Transverse colon (tissue), 4 donors: ENCODE measurements at places on chromosomes 11 and 22. TPM values are rescaled to one million over a fixed set of nuclear protein-coding genes. Genes with fewer than 3 reads are reported as not detected.
A peak's percentile ranks its signal among the peaks of the same experiment; 100 is the strongest.

DNA sequence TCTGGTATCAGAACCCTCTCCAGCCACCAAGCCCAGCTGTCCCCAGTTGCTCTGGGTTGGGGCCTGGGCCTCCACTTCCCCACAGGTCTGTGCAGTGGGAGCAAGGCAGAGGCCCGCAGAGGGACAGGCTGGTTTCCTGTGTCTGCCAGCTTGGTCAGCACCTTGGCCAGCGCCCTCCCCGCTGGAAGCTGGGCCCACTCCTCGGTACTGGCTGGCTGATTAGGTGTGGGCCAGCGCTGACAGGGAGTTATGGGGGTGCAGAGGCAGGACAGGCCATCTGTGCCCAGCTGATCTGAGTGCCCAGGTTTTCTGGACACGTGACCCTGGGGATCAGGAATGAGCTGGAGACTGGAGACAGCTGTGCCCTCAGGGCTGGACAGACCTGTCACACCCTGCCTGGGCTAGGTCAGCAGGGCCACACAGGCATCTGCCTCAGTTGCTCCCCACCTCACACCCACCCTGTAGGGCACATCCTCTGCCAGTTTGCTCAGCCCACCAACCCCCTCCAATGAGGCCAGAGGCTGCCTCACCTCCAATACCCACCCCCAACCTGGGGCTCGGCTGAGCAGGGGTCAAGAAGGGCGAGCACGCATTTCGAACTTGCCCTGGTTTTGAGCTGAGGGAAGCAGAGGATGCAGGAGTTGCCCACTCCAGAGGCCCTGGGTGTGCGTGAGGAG, 175.3 kb downstream of the IGLL1 start:
- no peak for DNase-seq

- DNase-seq: no peak
These were observed 118.4 kb downstream of the KIAA1671 start for GRCh38 chr22:25070956-25071355.

GRCh38 chr11:1572197-1573076, at the start of gene DUSP8:
Gene DUSP8, minus strand, starts transcription at chr11:1572271. Its CDS starts 6,445 bp downstream, at chr11:1565826.
- DNase-seq: peak; percentile 95

- peak; percentile 10 for DNase-seq
These were observed 38.2 kb downstream of the FEZ1 start for GRCh38 chr11:125457814-125458343.

GRCh38 chr22:45916515-45916914, 60.4 kb downstream of the WNT7B start:
- no peak for DNase-seq

DNA sequence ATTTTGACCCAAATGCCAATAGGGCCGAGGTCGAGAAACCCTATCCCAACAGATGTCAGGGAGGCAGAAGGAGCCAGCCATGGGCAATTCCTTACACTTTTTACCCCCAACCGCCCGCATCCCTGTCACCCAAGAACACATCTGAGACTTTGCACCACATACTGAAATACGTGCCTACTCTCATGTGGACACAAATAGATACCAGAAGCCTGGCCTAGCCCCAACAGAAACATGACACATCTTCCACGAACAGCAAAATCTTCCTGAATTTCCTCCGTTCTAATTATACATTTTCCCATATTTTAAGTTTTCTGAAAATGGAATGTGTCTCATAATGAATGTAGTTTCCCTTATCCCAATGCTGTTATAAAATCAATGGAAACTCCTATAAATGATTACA, 64.7 kb downstream of the SLC1A2 start:
- DNase-seq: no peak

DNA sequence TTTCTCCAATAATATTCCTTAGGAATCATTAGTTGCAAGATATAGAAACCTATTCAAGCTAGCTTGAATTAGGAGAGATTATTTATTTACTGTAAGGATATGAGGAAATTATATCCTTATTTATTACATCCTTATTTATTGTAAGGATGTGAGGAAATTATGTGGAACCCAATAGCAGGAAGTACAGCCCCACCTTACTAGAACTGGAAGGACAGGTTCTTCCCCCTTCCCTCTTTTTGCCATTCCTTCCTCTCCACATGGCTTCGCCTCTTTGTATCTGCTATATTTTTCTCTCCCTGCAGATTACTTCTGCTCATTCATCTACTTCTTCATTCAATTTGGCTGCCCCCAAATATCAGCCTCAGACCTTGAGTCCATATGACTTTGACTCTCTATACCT, 49.5 kb upstream of the B3GNT6 start:
- DNase-seq: no peak

GRCh38 chr11:62600367-62601121, 1.1 kb downstream of the MTA2 start:
- no peak for DNase-seq

DNA sequence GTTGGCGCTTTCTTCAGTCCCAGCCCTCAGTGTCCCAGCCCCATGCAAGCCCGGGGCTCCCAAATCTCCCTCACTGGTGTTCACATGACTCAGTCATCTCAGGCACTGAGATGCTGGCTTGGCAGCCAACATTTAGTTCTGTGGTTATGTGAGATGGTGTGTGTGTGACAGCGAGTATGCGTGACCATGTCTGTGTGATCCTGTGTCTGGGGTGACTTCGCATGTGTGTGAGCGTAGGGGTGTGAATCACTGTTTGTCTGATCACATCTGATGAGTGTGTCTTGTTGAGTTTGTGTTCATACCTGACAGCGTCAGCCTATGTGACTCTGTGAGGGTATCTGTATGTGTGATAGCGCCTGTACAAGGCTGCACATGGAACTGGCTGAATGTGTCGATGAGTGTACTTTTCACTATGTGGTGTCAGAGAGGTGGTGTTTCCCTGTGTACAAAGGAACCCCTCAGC, 16.2 kb downstream of the CREB3L1 start:
- no peak for DNase-seq

DNA sequence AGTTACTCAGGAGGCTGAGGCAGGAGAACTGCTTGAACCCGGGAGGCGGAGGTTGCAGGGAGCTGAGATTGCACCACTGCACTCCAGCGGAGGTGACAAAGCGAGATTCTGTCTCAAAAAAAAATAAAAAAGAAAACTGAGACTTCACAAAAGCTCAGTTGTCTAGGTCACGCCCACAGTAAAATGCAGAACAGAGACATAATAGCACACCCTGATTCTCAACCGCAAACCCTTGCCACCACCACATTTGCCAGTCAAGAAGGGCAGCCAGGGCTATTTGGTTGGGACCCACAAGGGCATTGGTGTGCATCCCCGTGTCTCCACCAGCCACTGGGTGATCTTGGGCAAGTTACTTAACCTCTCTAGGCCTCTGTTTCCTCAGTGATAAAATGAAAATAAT, 25.4 kb downstream of the CREB3L1 start:
- no peak for DNase-seq

DNA sequence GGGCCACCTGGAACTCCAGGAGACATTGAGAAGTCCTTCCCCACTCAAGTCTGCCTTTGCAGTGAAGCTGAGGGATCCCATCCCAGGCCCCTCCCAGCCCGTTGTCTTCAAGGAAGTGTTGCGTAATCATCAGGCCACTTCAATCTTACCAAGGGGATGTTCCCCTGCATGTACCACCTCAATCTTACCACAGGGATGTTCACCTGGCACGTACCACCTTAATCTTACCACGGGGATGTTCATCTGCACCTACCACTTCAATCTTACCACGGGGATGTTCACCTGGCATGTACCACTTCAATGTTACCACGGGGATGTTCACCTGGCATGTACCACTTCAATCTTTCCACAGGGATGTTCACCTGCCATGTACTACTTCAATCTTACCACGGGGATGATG, 108.0 kb upstream of the SYN3 start:
- DNase-seq: no peak

GRCh38 chr11:102573851-102574250, 43.3 kb upstream of the MMP7 start:
- no peak for DNase-seq

DNA sequence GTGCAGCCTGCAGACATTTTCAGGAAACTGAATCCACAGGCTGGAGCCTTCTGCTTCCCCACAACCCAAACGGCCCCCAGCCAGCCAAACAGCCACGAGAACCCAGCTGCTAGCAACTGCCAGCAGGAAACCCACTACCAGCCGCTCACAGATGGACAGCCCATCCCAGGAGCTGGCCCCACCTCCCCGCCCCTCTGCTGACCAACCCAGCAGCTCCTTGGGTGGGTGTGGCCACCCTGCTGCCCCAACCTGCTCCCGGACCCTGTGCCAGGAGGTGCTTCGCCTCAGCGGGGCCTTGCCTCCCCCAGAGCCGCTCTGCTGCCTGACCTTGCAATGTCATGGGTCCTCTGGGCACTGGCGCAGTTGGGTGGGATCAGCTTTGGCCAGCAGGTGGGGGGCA, 8.2 kb upstream of the CCDC188 start:
- DNase-seq: no peak

GRCh38 chr11:21625982-21626381, 566.9 kb upstream of the ANO5 start:
- DNase-seq: peak; percentile 8

GRCh38 chr11:12474871-12475270, 97.5 kb downstream of the PARVA start:
- no peak for DNase-seq

GRCh38 chr11:69079661-69080256, 31.0 kb downstream of the TPCN2 start:
- no peak for DNase-seq

DNA sequence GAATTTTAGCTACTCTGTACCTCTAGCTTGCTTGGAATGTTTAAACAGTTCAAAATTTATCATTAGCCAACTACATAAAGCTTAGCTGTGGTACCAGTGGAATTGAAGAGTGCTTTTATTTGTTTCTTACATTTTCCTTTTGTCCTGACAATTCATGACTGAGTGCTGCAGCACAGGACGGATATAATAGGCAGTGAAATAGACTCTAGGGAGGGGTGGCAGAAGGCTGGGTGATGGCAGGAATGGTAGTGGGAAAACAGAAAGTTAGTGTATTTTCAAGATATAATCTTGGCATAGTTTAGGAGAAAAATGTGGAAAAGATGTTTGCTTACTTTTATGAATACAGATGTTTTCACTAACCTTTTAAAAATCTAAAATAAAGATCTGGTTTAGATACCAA, 31.1 kb upstream of the ARHGAP32 start:
- DNase-seq: no peak

GRCh38 chr22:30705710-30706651, 11.3 kb downstream of the OSBP2 start:
- peak; percentile 22 for DNase-seq

- peak; percentile 61 for DNase-seq
These were observed 1.9 kb downstream of the OR4S1 start for GRCh38 chr11:48307760-48308386.

DNA sequence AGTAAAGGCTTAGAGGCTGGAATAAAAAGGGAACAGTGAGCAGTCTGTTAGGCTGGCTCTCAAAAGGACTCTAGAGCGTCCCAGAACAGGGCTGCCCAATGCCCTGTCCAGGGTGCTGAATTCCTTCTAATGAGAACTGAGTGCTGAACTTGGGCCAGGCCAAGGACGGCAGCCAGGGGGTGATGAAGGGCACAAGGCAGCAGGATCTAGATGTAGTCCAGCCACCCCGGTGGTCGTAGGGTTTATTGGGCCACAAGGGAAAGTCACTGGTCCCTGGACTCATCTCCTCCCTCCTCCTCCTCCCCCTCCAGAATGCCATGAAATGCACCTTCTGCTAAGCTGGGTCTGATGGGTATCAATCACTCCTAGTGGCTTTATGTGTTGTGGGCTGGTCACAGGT, 19.2 kb downstream of the NPTXR start:
- DNase-seq: peak; percentile 31

GRCh38 chr22:21926728-21927127, 25.9 kb downstream of the PPM1F start:
- no peak for DNase-seq

GRCh38 chr11:59776210-59777066, 21.3 kb downstream of the STX3 start:
- DNase-seq: no peak

- DNase-seq: no peak
These were observed 115.9 kb downstream of the TBC1D22A start for GRCh38 chr22:46878191-46878948.

DNA sequence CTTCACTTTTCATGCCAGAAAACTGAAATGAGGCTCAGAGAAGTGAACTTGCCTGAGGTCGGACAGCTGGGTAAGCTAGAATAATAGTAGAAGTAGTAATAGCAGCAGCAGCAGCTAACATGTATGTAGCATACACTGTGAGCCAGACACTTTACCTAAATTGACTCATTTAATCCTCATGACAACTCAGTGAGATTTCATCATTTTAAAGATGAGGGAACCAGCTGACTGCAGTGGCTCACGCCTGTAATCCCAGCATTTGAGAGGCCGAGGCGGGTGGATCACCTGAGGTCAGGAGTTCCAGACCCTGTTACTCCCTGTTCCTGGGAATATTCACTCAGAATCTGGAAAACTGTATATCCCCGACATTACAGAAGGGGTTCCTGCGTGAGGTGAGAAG, 154.5 kb downstream of the DBX1 start:
- DNase-seq: no peak

C11orf71 gene
- total RNA-seq: 9.4 TPM

GRAP2 gene
- total RNA-seq: 3.7 TPM

OR5I1 gene
- total RNA-seq: not detected

SERHL2 gene
- total RNA-seq: 2.0 TPM

SNX19 gene
- 89.8 TPM for total RNA-seq

PHOX2A gene
- total RNA-seq: 0.79 TPM

OR2AT4 gene
- total RNA-seq: not detected

DENND6B gene
- total RNA-seq: 3.2 TPM

HEPHL1 gene
- total RNA-seq: not detected
